ENCODE measurements at places on chromosomes 7 and 10. TPM values are rescaled to one million over a fixed set of nuclear protein-coding genes. Genes with fewer than 3 reads are reported as not detected.

- peak; percentile 48 for DNase-seq
Measured at GRCh38 chr7:100799037-100799896, 28.1 kb downstream of the EPHB4 start.

DNA sequence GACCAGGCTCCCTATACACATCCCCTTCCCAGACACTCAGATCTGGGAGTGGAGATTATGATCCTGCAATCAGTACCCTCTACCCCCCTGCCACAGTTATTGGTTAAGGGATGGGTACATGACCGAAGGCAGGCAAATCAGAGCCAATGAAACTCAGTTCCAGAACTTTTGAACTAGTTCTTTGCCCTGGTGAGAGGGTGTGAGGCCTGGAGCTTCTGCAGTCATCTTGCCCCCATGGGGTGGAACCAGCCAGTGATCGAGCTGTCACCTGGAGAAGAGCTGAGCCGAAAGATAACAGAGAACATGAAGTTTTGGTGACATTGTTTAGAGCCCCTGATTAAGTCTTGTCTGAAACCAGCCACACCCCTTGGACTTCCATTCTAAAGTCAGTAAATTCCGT lies 88.2 kb upstream of the DUSP5 start:
- no peak for DNase-seq

SPDYE18 gene
- total RNA-seq = 1.6 TPM

GRCh38 chr10:97865488-97865887 lies 15.8 kb downstream of the GOLGA7B start:
- DNase-seq = no peak

- no peak for DNase-seq
Measured at GRCh38 chr10:11595395-11595692, 16.1 kb downstream of the USP6NL start.
